ENCODE measurements at places on chromosomes 2 and 18.
A peak's percentile ranks its signal among the peaks of the same experiment; 100 is the strongest.

DNA sequence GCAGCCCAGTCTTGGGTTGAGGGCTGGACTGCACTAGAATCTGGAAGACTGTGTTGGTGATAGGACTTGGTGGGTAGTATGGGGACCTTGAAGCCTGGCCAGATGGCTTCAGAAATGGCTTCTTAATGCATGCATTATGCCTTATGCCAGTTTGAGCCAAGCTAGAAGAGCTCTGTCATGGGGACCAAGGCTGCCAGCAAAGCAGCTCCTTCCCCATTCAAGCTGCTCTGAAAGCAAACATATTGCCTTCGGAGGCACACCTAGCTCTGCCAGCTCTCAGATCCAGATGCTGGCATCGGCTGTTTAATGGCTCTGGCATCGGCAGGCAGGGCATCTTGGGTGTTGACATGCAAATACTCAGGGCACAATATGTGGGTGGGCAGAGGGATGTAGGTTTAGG, 59.0 kb upstream of the IGFBP5 start:
- no peak for DNase-seq

GRCh38 chr2:168613551-168613950, 157.5 kb downstream of the CERS6 start:
- no peak for DNase-seq

- no peak for DNase-seq
Observed at GRCh38 chr2:216775043-216775453, 79.7 kb upstream of the IGFBP5 start.

DNA sequence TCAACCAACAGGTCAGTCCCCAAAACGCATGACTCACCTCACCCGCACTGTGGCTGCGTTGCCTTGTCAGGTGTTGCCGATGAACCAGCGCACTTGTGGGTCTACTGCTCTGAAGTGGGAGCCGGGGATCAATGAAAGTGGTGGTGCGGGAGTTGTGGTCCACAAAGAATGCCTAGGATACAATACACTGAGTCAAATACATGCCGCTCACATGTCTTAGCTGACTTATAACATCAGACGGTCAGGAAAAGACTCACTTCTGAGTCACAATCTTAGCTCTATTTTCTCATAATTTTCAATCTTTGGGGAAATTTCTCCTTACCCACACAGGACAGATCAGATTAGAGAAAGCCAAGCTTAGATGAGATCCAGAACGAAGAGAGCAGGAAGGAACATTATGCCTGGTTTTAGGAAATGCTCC, 107.1 kb upstream of the STK17B start:
- no peak for DNase-seq

DNA sequence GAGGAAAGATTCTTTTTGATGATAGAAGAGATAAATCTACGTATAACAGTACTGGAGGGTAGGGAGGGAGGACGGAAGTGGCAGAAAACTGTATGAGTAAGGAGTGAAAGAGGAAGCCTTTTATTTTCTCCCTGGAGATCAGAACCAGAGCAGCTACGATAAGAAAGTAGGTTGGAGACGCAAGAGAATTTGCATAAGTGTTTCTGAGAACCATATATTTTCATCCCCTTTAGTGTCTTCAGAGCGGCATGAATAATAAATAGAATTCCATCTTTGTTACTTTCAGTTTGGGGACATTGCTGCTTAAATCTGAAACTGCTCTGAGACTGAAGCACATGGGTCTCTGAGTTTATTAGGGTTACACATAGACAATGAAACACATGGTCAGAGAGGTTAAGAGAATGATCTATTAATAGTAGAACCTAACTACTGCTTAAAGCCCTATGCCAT, 230.2 kb upstream of the TNP1 start:
- no peak for DNase-seq

DNA sequence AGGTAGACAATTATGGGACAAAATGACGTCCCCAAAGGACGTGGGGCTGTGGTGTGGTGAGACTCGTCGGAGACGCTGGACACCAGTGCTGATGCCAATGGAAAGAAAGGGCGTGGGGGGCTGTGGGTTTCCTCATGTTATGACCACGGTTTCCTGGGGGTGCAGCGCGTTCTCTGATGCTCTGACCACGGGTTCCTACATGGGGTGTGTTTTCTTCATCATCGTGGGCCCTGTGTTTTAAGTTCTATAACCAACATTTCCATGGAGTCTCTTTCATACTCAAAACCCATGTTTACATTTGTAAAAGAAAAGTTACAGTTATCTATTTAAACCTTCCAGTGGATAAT, 141.6 kb downstream of the RTP5 start:
- no peak for DNase-seq

GRCh38 chr2:23171108-23171507, 213.9 kb upstream of the KLHL29 start:
- DNase-seq, result no peak

- no peak for DNase-seq
Observed at GRCh38 chr18:21129566-21130216, 18.1 kb upstream of the ROCK1 start.

DNA sequence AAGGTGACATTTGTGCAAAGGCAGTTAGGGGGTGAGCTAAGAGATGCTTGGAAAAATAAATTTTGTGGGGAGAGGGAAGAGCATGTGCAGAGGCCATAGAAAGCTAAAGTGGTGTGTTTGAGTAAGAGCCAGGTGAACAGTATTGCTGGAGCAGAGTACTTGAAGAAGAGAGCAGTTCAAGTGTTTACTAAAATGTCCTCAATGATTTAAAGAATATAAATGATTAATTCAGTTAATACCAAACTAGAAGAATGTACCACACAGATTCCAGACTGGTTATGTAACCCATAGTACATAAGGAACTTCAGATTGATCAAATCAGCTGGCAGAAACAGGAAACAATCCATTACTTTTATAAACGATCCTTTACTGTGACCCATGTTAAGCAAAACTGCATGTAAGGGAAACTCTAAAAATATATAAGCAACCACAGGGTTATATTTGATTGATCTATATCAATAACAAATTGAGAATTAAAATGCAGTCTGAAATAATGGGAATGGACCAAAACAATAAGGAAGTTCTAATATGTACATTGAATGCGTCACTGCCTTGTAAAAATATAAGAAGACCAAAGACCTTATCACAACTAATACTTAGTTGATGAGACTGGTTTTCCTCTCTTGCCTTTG, 76.9 kb downstream of the LDAH start:
- DNase-seq, result no peak

- peak; percentile 44 for DNase-seq
Observed at GRCh38 chr18:70454704-70455322, 166.0 kb downstream of the SOCS6 start.

- peak; percentile 2 for DNase-seq
Observed at GRCh38 chr2:75640621-75641121, 5.9 kb upstream of the MRPL19 start.

DNA sequence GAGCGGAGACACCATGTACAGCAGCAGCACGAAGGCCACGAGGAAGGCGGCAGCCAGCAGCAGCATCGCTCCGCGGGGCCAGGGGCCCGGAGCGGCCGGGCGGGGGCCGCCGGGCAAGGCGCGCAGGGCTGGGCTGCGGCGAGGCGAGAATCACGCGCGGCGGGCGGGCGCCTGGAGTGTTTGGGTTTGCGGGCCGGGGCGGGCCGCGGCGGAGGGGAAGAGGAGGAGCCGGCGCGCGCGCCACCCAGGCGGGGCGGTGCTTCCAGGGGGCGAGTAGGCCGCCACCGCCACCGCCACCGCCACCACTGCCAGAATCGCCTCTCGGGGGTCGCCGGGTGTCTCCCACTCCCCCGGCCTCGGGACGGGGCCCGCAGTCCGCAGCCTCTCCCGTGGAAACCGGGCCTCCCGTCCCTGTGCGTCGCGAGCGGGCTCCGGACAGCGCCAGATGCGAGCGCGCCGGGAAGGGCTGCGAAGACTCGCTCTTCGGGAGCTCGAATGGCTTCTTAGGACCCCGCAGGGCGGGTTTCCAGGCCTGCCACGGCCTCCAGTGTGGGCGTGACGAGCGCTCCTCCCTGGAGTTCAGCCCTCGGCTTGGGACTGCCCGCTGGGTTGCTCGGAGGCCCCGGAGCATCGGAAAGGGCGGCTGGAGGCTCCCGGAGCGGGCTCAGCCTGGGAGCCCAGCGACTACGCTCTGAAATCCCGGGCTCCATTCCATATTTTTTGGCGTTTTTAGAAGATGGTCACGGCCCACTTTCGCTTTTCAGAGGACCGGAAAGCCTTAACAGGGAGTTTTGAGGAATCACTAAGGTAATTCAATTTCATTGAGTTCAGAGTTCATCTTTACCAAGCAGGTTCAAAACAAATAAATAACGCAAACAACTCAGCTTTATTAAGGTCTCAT, at the start of gene KDSR:
TSS of gene KDSR (minus strand) at position 154 of the 901 bp plus-strand sequence. CDS start at position 66, 88 bp downstream.
- peak; percentile 97 for DNase-seq

GRCh38 chr2:232882085-232882484, 12.0 kb downstream of the SNORC start:
- DNase-seq, result no peak

DNA sequence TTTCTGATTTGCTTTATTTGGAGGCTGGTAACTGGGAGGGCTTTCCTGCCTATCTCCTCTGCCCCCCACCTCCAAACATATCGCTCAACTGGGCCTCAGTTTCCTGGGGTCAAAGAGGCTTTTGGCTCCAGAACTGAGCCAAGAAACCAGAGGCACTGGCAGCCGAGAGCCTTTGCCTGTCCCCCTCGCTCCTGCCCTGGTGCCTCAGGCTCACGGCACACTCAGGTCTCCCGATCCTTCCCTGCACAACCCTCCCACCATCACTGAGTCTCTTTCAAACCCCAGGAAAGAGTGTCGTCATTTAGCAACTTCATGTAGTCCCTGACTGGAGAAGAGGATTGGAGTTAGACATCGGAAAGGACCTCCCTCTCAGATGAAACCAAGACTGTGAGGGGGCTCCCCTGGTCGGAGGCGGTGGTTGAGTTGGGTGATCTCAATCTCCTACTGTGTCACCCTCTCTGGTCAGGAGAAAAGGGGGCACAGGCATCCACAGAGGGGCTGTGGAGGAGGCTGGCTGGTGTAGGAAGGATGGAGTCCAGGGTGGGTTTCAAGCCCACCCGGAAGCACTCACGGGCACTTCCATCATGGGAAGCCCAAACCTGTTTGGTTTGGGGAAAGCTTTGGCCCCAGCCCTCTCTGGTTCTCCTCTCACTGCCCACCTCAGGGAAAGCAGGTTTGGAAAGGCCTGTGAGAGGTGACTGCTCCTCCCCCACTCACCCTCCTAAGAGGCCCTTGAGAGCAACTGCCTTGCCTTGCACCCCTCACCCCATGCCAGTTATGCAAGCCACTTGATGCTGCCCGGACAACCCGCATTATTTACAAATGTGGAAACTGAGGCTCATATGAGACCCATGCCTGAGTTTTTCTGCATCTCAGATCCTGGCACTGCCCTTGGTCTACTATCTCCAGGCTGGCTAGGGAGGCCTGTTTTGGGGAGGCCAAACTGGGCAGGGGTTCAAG, 62.3 kb downstream of the TNS1 start:
- no peak for DNase-seq

DNA sequence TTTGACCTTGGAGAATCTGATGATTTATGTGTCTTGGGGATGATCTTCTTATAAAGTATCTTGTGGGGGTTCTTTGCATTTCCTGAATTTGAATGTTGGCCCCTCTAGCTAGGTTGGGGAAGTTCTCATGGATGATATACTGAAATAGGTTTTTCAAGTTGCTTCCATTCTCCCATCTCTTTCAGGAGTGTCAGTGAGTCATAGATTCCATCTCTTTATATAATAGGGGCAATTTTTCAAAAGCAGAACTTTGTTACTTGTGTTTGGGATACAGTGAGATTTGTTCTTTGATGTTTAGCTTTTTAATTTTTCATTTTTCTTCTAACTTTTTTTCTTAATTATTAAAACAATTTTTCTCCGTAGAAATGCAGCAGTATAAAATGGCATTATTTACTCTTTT, 19.4 kb downstream of the TMEM87B start:
- no peak for DNase-seq

DNA sequence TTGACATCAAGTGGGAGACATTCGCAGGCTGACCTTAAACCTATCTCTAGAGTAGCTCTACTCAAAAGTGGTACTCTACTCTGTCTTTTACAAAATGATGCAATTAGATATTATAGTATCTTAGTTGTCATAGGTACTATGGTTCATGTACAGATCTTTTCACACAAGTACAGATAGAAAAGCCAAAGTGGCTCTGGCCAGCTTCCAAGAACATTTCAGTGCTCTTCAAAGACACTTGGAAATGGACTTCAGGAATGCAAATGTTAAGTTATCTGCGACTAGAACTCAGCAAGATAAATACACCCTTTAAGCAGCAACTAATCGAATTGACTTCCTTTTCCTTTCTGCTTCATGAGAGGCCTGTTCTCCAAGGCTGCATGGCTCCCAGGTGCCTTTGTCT, 718.7 kb upstream of the FAM98A start:
- DNase-seq, result no peak

DNA sequence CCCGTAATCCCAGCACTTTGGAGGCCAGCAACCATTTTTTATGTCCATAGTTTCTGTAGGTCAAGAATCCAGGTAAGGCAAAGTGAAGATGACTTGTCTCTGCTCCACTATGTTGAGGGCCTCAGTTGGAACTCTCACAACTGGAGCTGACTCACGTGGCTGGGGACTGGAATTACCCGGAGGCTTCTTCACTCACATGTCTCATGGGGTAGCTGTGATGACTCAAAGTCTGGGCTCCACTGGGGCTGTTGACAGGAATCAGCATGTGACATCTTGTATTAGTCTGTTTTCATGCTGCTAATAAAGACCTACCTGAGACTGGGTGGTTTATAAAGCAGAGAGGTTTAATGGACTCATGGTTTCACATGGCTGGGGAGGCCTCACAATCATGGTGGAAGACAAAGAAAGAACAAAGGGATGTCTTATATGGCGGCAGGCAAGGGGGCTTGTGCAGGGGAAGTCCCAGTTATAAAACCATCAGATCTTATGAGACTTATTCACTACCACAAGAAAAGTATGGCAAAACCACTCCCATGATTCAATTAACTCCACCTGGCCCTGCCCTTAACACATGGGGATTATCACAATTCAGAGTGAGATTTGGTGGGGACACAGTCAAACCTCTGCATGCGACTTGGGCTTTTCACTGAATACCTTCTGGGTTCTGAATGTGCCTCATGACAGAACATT, 7.8 kb upstream of the PPP1R1C start:
- DNase-seq, result no peak

GRCh38 chr2:24011250-24012104, 1.6 kb downstream of the MFSD2B start:
- DNase-seq, result no peak

GRCh38 chr2:26279886-26280285, 35.1 kb downstream of the HADHB start:
- no peak for DNase-seq

GRCh38 chr18:5476961-5477800, 66.6 kb downstream of the EPB41L3 start:
- no peak for DNase-seq

GRCh38 chr2:199207011-199207410, 250.7 kb downstream of the SATB2 start:
- DNase-seq, result no peak

GRCh38 chr2:208064220-208064961, 39.1 kb upstream of the PLEKHM3 start:
- no peak for DNase-seq

Measured in NCI-H526 treated with DMSO at 0.1 percent for 48 hours (cell line).